ENCODE measurements at places on chromosomes 13 and 19. TPM values are rescaled to one million over a fixed set of nuclear protein-coding genes. Genes with fewer than 3 reads are reported as not detected.

GRCh38 chr19:6038634-6039405 is 60.9 kb upstream of the RANBP3 start:
- DNase-seq: no peak

The NLRP5 gene
- 0.34 TPM for total RNA-seq

The KIR2DL3 gene
- not detected for total RNA-seq

DNA sequence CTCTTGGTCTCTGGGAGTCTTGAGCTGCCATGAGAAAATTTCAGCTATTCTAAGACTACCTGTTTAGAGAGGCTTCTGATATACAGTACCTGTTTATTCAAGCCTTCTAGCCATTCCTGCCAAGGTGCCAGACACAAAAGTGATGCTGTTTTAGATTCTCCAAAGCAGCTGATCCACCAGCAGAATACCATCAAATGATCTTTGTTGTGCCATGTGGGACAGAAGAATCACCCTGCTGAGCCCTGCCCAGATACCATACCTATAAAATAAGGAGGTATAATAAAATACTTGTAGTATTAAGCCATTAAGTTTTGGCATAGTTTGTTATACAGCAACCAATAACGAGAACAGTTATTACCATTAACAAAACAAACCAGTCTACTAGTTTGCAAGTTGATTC is 14.1 kb upstream of the SOX21 start:
- no peak for DNase-seq

GRCh38 chr19:13959962-13960862 is 7.9 kb downstream of the DCAF15 start:
- no peak for DNase-seq

The ONECUT3 gene
- not detected for total RNA-seq

- no peak for DNase-seq
Observed at GRCh38 chr19:53541971-53542370, 4.0 kb downstream of the ZNF331 start.
